ENCODE measurements at places on chromosomes 12 and 14.

DNA sequence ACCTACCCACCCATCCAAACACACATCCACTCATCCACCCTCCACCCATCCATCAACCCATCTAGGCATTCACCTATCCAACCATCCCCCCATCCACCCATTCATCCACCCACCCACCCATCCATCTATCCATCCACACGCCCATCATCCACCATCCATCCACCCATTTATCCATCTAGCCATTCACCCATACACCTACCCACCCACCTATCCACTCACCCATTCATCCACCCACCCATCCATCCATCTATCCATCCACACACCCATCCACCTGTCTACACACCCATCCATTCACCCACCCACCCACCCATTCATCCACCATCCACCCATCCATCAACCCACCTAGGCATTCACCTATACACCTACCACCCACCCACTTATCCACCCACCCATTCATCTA, 72.6 kb upstream of the GALNT9 start:
- ATAC-seq: no peak

- no peak for ATAC-seq
Measured at GRCh38 chr14:25120261-25120660, 70.3 kb upstream of the STXBP6 start.

- ATAC-seq: no peak
Measured at GRCh38 chr14:52012635-52013034, 23.3 kb downstream of the RTRAF start.

DNA sequence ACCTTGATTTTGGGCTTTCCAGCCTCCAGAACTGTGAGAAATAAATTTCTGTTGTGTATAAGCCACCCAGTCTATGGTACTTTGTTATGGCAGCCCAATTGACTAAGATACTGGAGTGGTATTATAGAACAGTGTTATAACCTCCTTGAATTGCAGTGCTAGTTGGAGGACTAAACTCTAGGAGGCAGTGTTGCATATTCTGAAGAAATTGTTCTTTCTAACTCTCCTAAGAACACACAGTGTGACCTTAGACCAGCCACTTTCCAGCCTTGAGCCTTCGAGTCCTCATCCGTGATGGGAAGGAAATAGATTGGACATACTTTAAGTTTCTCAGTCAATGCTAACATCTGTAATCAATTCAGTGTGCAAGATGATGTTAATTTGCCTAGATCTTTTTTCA, 22.4 kb upstream of the LRRC10 start:
- no peak for ATAC-seq

DNA sequence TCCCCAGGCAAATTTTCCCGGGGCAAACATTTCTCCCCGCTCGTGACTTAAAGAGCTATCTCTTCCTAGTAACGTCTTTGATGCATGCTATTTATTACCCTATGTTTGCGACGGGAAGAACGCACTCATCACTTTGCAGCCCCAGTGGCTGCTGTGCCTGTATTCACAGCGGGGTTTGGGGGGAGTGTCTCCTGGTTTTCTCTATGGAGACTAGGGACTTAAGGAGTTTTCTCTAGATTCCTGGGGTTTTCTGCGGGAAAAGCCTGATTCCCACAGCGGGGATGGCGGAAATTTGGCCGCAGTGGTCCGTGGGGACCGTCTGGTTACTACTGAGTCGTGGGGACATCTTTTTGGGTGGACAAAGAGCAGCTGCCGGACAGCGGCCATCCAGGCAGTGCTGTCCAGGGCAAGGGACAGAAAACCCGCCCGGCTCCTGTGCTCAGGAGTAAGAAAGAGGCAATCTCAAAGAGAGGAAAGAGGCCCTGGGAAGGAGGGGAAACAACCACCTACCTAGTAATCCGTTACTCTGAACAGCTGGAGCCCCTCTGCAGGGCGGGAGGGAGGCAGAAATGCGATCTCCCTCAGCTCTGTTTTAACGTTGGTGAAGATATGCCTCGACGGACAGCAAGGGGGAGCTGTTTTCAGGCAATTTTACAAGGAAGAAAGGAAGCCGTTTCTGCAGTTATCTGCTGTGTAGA, 771 bp upstream of the AVPR1A start:
- ATAC-seq: no peak

- no peak for ATAC-seq
Measured at GRCh38 chr14:90547250-90547649, 150.4 kb downstream of the CALM1 start.

- ATAC-seq: no peak
Measured at GRCh38 chr12:2076196-2076570, 23.4 kb downstream of the CACNA1C start.

GRCh38 chr12:69149270-69149669, 90.1 kb upstream of the CPSF6 start:
- ATAC-seq: no peak

DNA sequence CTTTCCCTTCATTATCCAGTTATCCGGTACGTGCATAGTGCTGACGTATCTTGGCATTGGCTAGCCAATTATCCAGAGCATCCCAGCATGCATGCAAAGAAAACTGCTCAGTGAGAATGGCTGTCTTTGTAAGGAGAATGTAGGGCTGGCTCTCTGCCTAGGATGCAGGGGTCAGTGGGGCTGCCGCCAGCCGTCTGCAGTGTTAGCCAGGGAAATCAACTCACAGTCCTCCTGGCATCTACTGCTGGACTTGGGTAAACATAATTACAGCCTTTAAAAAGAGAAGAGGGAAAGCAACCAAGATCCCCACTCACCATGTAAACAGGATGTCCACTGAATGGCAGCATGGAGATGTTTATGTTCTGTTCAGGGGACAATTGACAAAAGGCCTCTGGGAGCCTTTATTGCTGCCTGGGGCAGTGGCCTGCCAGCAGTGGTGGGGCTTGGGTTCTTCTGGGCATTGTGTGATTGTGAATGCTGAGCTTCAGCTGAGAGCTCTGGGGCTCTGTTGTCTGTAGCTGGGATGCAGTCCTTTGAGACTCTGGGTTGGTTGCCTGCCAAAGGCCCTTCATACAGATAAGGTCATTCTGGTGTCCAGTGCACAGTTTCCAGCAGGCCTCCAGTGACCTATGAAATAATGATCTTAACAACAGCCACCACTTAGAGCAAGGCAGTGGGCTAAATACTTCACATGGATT, 121.8 kb downstream of the TBC1D30 start:
- no peak for ATAC-seq

DNA sequence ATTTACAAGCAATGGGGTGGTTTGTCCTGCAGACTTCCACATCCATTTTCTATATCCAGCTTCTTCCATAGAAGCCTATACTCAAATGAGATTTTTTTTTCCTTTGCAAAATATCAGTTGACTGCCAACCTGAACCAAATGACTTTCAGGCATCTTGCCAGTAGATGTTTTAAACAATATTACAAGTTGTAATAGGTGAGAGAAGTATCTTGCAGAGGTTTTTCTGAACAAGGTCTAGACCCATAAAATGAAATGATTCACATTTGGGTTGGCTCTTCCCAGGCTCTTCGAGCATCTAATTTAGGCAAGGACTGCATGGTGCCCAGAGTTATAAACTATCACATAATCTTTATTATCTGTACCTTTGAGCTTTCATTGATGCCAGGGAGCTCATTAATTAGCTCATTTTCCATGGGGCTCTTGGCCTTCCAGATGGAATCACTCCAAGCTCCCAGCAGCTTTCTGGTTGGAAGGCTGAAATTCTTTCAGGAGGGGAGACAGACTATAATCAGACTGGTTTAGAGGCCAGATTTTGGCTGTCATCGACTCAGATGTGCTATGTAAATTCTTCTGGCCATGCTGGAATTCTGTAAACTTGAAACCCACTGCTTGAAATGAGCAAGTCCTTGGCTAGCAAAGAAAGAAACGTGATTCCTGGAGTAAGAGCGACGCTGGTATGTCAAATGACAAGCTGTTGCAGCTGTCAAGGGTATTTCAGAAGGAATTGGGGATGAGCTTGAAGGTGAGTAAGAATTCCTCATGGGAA, 32.2 kb upstream of the DICER1 start:
- no peak for ATAC-seq

DNA sequence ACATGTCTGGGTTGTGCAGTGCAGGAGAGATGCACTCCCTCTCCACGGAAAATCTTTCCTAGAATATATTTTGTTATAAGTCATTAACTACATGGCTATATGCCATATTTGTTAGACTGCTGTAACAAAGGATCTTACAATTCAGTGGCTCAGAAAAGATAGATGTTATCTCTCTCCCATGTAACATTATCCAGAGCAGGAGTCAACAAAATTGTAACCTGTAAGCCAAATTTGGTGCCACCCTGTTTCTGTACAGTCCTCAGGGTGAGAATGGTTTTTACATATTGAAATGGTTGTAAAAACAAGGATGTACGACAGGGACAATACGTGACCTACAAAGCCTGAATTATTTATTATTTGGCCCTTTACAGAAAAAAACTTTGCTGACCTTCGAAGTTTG, 155.5 kb downstream of the KIF21A start:
- ATAC-seq: no peak

GRCh38 chr12:41436076-41436475, 248.0 kb downstream of the PDZRN4 start:
- no peak for ATAC-seq

- no peak for ATAC-seq
Measured at GRCh38 chr14:89359477-89360222, 57.4 kb downstream of the FOXN3 start.

GRCh38 chr12:19482036-19482435, 42.7 kb downstream of the AEBP2 start:
- no peak for ATAC-seq
